ENCODE measurements at places on chromosomes 3 and 15.
A peak's percentile ranks its signal among the peaks of the same experiment; 100 is the strongest.

DNA sequence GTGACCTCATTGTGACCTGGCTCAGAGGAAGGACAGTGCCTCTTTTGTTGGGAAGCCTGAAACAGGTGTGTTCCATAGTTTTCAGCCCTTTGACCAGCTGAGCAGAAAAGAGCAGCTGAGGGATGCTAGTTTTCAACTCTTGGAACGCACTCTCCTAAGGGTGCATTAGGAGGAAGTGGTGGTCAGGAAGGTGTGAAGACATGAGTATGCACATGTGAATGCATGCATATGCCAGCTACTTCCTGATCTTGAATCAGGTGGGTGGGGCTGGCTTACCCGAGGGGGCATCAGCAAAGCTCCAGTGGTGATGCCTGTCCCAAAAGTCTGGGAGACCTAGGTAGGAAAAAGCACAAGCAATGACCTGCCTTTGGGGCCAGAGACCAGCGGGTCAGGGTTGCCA is 23.3 kb upstream of the CEMIP start:
- no peak for DNase-seq

DNA sequence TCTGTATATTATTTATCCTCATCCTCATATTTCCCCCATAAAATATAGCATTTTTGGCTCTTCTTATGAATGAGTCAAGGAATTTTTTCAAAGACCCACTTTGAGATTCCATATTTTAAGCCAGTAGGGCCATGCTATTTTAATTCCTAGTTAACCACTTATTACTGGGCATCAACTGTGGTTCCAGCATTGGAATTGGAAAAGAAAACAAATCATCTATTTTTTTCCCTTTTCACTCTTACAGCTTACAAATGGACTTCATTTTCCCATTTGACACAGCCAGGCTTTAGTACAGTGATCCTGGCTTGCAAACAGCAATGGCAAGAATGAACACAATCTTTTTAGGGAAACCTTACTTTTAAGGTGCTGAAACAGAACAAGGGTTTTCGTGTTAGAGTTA is 19.4 kb upstream of the PLCL2 start:
- peak; percentile 25 for DNase-seq

GRCh38 chr3:31184261-31185061 is 290.0 kb upstream of the GADL1 start:
- no peak for DNase-seq

DNA sequence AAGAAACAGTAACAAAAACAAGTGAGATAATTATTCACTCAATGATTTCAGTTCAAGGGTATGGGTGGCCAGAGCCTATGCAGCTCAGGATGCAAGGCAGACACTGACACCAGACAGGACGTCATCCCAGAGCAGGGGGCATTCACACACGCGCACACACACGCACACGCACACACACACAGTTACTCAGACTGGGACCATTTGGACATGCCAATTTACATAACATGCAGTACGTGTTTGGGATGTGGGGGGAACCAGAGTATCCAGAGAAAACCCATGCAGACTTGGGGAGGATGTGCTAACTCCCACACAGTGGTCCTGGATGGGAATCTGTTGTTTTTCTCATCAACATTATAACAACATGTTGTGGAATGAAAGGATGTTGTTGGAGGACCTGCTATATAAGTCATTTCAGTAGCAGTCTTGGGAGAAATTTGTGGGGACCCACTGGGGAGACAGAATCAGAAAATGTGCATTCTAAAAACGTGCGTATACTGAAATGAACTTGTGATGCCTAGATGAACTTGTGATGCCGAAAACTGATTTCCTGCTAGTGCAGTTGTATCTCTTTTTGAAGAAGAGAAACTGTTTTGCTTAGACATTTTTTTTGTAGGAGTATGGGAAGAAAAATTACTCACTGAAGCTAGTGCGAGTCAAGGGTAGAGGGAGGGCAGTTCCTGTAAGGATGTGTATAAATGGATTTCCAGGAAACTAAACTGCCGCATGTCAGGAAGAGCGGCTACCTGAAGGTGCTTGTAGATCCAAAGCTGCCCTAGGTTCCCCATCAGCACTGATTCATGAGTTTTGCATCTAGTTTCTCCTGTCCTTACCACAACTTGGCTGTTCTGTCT is 25.2 kb downstream of the CD200 start:
- DNase-seq = no peak

DNA sequence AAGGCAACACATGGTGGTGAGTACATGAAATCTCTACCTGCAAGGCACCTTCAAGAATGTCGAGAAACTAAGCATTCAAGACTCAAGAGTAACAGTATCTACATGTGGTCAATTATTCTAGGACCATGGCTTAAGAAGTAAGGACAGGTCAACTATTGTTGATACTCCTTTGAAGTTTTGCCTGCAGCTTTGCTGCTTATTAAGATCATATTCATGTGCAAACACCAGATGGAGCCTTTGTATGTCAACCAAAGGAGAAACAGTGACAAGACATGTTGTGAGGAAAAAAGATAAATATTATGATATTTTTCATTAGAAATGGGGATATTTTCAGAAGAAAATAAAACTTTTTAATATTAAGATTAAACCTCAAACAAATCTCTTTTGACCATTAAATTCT is 52.3 kb upstream of the FGF7 start:
- peak; percentile 11 for DNase-seq

GRCh38 chr3:69748503-69748902 is 9.2 kb downstream of the MITF start:
- no peak for DNase-seq

DNA sequence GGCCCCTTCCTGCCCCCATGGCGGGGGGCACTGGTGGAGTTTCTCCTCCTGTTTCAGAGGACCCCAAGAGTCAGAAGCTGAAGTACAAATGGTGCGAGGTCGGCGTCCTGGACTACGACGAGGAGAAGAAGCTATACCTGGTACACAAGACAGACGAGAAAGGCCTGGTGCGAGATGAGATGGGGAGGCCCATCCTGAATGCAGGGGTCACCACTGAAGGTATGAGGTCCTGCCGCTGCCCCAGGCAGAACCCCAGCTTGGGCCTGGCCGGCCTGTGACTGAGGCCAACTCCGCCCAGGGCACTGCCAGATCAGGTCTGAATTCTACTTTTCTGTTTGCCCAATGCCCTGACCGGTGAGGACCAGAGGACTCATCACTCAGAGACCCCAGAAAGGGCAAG is 15.0 kb downstream of the DNAH1 start:
- DNase-seq = no peak

DNA sequence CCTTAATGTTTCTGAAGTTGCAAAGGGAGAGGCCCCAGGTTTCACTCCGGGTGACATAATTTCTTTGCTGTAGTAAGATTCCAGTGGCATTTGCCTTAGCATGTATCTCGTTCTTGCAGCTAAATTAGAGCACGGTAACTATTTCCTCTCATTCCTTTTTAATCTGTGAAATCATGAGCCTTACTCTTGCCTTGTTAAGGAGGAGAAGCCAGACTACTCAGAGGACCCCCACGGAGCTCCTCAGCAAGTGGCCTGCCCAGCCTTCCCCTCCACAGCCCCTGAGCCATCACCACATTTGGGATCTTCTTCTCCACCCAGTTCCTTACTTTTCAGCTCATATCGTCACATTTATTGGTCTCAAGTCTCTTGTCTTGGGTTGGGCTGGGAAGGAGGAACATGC is 54.2 kb downstream of the ABHD2 start:
- no peak for DNase-seq

GRCh38 chr3:187740421-187741399 is 4.6 kb downstream of the BCL6 start:
- DNase-seq = peak; percentile 95

GRCh38 chr3:42020684-42021307 is 58.9 kb upstream of the ULK4 start:
- DNase-seq = peak; percentile 68

DNA sequence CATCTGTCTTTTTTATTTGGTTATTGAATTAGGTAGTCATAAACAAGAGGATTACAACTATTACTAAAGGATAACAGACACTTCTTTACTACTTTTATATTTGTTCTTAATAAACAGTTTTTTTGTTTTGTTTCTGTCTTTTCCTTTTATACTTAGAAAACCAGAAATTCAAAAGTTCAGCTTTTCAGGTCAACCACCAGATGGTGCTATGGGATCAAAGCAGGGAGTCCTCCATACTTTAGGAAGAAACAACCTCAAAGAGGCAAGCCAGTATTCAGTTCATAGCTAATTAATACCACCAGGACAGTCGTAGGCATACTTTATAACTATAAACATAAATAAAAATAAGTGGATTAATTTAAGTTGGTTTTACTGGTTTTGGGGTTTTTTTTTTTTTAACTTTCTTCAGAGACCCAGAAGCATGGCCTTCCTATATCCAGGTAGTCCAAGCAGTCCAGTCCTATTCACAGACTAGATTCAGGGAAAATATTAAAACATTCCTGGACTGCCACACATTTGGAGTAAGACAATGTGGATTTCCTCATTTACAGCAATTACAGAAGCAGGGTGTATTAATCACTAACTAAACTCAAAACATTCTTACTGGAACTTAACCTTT is 16.0 kb upstream of the EID1 start:
- peak; percentile 84 for DNase-seq

DNA sequence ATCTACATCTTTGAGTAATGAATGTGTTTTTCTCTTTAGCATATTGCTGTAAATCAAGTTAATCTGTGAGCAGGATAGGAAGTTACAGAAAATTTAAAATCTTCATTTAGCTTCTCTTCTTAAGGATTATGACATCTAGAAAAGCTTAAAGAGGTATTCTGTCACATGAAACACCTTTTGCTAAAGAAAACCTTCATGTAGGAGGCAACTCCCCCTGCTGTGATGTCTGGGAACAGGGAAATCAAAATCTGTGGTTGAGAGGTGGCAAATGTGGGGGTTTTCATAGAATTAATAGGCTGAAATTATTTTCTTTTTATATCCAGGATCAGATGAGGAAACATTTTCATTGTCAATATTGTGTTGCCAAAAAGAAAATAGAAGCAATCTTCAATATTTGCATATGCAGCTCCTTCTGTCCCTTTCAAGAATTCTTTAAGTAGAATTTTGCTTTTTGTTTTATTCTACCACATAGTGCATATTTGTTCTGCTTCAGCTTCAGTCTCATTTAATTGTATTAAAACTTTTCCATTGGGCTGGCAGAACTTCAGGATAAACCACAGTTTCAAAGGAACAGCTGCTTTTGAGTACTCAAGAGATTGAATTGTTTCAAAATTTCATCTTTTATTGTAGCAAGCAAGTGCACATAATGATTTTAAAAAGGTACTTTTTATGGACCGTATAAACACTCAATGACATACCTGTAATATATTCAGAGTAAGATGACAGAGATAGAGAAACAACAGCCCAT is 128.4 kb downstream of the RAP2B start:
- peak; percentile 29 for DNase-seq

DNA sequence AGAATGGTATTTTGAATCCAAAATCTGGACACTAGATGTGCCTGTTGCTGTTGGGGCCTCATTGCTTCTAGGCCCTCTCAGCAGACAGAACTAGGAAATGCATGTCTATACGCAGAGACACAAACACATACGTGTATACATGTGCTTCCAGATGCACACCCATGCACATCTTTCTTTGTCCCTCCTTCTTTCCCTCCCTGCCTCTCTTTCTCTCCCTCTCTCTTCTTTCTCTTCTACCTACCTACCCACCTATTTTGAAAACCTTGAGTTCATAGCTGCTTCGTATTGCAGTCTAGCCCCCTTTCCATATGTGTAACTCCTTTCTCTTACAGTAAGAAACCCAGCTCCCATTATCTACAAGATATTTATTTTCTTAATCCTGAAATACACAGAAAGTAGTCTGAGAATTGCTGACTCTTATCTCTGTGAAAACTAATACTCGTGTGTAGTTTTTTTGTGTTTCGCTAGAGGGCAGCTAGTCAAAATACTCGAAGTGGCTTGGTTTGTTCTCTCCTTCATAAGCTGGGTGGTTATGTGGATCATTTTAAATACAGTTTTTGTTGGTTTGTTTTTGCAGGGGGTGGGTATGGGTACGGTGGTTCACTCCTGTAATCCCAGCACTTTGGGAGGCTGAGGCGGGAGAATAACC is 18.5 kb downstream of the RPL32 start:
- DNase-seq = peak; percentile 24

DNA sequence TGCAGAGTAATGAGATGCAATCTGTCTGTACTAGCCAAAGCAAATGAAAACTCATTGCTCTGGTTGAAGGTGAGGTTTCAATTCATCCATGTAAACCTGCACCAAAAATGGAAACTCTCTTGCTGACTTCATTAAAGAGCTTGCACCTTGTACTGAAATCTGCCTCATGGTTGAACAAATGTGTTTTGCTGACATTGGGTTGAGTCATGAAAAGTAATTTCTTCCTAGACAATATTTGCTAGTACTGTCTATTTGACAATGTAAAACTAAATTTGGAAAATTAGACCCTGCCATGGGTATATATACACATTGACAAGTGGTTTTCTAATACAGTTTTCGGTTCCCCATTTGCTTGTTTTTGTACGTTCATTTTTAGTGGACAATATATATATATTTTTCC is 33.3 kb downstream of the RYR3 start:
- no peak for DNase-seq

GRCh38 chr15:70514251-70514650 is 249.1 kb downstream of the UACA start:
- no peak for DNase-seq

- no peak for DNase-seq
These were observed 42.3 kb upstream of the TUSC7 start for GRCh38 chr3:116667324-116667723.

DNA sequence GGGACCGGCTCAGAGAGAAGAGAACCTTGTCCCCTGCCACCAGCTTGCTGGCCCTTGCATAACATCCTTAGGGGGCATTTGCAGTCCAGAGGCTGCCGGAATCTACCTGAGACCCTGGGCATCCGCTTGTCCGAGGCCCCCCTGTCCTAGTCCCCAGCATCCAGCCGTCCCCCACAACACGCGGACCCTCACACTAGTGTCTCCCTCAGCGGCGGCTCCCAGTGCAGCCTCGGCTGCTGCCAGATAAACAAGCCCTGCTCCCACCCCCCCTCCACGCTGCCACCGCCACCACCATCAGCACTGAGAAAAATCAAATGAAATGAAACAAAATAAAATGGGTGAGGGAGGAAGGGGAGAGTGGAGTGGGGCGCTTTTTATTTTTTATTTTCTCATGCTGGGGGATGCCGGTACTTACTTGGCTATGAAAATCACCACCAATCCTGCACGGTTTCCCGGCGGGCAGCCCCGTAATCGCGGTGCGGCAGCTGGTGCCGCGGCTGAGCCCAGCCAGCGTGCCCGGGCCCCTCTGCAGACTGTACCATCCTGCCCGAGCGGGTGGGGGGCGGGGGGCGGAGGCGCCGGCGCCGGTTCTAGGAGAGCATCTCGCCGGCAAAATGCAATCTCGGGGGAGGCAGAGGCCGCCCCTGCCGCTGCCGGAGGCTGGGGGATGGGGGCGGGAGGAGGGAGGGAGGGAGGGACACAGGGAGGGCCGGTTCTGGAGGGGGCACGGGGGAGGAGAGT is at the start of gene ATP2B2:
ATP2B2 (minus strand) TSS at position 537 of the 741 bp plus-strand sequence. CDS start 56,043 bp downstream, outside the sequence.
- DNase-seq = no peak

DNA sequence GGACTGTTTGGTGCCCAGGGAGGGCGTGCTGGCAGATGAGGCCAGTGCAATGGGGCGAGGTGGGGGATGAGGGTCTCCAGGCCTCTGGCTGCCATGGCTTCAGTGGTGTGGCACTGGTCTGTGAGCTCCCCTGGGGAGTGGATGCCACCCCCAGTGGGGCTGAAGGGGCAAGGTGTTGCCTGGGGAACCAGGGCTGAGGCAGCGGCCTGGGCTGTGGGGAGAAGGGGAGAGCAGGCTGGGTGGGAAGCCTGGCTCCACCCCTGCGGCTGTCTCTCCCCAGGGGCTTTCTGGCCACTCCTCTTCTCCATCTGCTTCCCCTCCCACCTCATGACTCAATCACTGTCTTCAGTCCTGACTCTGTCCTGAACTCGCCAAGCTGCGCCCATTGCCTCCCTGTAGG is 88.4 kb upstream of the TLE3 start:
- no peak for DNase-seq

GRCh38 chr15:63669074-63669473 is 71.9 kb downstream of the FBXL22 start:
- no peak for DNase-seq

Data from AG10803 (cell line).